GOT3 (cell line): ENCODE measurements at places on chromosomes 7 and 10.

DNA sequence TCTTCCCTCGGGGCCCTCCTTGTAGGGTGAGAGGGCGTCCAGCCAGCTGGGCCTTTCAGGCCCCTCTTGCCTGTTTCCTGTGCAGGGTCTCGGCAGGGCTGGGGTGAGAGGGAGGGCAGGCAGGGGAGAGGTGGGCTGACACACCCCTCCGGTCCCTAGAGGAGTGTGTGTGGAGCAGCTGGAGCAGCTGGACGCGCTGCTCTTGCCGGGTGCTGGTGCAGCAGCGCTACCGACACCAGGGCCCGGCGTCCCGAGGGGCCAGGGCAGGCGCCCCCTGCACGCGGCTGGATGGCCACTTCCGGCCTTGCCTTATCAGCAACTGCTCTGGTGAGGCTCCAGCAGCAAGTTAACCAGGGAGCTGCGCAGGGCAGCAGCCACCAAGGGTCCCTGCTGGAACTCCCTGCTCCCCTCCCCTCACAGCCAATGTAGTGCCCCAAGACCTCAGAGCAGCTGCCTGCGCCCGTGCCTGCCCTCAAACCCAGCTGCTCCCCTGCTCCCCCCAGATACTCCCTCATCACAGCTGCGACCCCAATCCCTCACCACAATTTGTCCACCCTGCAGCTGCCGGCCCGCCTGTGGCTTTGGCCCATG is 15.7 kb upstream of the ZNF862 start:
- no peak for DNase-seq

GRCh38 chr10:89224739-89225443 is 17.8 kb upstream of the CH25H start:
- DNase-seq = no peak

- no peak for DNase-seq
Measured at GRCh38 chr10:83607959-83608745, 531.2 kb upstream of the GHITM start.

- DNase-seq = no peak
Measured at GRCh38 chr7:28029051-28029450, 151.5 kb downstream of the JAZF1 start.

GRCh38 chr10:84243759-84244158 is 1.1 kb upstream of the RGR start:
- DNase-seq = no peak

DNA sequence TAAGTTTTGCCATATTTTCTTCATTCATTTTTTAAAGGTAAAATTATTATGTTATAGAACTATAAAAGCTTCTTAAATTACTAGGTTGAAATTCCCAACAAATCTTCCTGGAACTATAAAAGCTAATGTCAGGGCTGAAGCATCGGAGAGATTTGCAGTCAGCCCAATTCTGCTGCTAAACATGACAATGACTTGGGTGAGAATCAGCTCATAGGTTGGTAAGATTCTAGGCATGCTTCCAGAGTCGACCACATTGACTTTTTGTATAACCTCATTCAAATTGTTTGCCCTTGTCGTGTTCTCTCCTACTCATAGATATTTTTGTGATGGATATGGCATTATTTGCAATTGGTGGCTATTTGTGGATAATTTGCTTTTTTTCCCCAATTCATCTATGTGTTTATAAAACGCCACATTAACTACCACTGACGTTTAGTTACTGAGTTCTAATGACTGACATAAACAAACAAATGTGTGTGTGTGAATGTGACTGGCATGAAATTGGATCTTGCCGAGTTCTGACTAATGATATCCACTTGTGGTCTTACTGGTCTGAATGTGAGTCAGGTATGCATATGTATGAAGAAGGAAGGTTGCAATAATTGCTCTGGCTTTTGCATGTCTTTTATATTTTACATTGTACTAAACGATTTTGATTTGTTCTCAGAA is 579.8 kb downstream of the PARD3 start:
- DNase-seq = no peak

DNA sequence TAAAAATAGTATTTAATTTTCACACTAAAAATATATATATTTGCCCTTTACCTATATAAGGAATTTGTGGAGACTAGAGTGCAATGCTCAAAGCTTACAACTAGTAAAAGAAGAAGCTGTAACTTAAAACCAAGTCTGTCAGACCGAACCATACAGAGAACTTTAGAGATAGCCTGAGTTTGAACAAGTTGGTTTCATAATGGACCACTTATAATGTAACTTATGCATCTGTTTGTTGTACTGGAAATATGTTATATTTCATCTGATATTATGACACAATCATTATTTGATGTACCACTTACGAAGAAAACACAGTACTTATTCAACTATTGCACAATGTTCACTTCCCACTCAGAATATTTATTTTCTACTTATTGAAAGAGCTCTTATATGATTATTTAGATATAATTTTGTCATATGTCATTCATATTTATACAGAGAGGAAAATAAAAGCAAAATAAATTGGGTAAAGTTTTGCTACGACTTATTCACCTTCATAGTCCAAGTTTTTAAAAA is 462.8 kb downstream of the ATRNL1 start:
- no peak for DNase-seq

DNA sequence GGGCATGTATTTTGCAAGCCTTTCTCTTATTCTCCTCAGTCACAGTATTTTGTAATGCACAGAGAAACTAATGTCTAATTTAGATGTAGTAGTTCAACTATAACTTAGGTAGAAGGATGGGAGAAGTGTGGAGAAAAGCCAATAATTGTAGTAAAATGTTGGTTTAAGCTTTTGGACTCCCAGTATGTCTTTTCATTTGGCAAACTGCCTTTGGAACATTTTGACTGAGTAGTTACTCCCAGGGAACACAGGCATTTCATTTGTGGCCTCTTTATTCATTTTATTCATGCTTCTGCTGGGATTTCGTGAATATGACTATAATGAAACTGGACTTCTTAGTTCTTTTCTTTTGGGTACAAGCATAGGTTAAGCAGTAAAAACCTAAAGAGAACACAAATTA is 79.0 kb downstream of the EXOC4 start:
- no peak for DNase-seq

DNA sequence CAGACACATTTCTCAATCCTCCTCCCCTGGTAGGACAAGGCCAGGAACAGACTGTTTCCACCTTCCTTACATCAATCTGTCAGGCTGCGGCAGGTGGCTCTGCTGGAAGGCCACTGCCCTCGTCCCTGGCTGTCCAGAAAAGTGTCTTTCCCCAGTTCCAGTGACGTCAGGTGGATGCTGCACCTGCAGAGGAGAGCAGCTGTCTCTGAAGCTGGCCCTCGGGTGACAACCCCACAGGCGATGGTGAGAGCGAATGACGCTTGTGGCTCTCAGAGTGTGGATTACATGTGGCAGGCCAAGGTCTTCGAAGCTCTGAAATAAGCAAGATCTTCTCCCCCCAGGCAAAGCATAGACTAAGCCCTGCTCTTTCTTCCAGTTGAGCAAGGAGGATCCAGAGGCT is 146.9 kb upstream of the RET start:
- no peak for DNase-seq

GRCh38 chr10:130341356-130341755 is 205.2 kb downstream of the GLRX3 start:
- no peak for DNase-seq

DNA sequence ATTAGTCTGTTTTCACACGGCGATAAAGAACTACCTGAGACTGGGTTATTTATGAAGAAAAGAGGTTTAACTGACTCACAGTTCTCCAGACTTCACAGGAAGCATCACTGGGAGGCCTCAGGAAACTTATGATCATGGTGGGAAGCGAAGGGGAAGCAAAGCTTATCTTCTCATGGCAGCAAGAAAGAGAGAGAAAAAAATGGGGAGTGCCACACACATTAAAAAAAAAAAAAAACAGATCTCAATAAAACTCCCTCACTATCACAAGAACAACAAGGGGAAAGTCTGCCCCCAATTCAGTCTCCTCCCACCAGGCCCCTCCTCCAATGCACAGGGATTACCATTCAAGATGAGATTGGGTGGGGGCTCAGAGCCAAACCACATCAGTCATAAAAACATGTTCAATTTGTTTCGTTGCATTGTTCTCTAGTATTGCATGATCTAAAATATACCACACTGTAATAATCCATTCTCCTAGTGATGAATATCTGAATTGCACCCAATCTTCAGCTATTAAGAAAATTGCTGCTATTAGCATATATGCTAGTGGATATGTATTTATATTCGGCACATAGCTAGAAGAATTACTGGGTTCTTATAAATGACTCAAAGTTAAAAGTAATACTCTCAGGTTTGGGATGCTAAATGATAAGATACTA is 328.9 kb upstream of the KCND2 start:
- DNase-seq = no peak

- DNase-seq = peak; percentile 22
Measured at GRCh38 chr7:29622335-29623265, 59.0 kb downstream of the PRR15 start.

GRCh38 chr10:43071865-43072650 is 4.8 kb upstream of the RET start:
- DNase-seq = no peak

GRCh38 chr10:132498562-132499366 is 38.8 kb upstream of the INPP5A start:
- DNase-seq = no peak

DNA sequence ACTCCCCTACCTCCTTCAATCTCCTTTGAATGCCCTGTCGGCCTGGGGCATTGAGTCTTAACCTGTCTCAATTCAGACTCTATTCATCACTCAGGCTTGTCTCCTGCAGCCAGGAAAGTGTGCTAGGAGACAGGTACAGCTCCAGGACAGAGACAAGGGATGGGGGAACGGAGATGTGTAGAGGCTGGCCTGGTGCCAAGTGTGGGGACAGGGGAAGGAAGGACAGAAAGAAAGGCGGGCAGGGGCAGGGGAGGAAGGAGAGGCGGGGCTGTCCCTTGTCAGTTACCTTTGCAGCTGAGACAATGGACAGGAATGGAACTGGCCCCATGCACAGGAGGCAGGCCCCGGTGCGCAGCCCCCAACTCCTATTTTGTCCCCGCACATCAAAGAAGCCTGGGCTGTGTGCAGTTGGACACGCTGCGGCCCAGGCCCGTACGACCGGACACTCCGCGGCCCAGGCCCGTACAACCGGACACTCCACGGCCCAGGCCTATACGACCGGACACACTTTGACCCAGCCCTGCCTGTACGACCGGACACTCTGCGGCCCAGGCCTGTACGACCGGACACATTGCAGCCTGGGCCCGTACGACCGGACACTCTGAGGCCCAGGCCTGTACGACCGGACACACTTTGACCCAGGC is 36.9 kb downstream of the CHST15 start:
- no peak for DNase-seq

DNA sequence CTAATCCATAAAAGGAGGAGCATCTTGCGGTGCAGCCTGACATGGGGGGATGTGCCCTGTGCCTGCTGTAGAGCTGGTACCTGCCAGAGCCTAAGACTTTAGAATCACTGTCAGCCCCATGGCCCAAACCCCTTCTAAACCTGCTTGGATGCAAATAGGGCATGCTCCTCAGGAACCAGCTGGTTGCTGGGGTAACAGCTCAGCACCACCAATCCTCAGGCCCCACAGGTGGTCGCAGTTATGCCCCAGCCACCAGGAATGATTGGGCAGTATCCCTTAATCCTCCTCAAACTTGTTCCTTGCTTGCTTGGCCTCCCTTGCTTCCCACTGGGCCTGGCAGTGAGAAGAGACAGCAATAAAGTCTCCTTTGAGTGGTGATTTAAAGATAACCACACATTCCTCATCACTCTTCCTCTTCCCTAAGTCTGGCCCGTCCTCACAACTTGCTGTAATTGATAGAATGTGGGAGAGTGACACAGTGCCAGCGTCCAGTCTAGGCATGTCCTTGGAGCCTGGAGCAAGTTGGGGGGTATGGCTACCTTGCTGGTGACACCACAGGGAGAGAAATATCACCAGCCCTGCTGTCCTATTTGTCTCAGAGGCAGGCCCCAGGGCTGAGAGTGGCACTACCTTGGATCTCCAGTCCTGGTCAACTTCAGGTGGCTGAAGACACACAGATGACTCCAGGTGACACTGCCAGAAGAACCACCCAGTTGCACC is 43.0 kb downstream of the VSTM4 start:
- no peak for DNase-seq
